Breast epithelium (tissue), 4 donors: ENCODE measurements at places on chromosomes 2 and 18. TPM values are rescaled to one million over a fixed set of nuclear protein-coding genes. Genes with fewer than 3 reads are reported as not detected.

Gene EVA1A
- 5.2 TPM for total RNA-seq

DNA sequence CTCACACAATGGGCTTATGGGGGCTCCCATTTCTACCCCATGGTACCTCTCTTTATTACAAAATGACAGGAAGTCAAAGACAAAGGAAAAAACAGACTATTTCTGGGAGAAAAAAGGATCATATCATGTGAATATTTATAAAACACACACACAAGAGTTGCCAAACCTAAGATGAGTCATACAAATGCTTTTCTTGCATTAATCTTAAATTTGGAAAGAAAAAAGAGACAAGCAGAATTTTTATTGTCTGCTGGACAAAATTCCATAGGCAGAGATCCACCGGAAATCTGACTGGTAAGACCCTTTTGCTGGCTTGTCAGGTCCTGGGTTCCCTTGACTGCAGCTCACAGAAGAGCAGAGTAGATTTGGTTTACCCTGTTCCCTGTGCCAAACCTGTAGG lies 1732.3 kb upstream of the PIK3C3 start:
- no peaks in the 10 kb centered on the region for H3K4me1 ChIP-seq
- no peaks in the 10 kb centered on the region for H3K27me3 ChIP-seq
- H3K36me3 ChIP-seq, result no peaks in the 10 kb centered on the region
- no peak overlapping the region for H3K4me3 ChIP-seq
- no peak overlapping the region for H3K27ac ChIP-seq

GRCh38 chr2:9178110-9178903 lies 28.3 kb upstream of the ASAP2 start:
- peak overlapping the region; percentile 89 for H3K27ac ChIP-seq
- H3K4me3 ChIP-seq, result no peak overlapping the region
- no peaks in the 10 kb centered on the region for H3K36me3 ChIP-seq
- no peaks in the 10 kb centered on the region for H3K4me1 ChIP-seq
- no peak for DNase-seq

GRCh38 chr2:54720563-54720962 lies 2.9 kb upstream of the EML6 start:
- no peaks in the 10 kb centered on the region for H3K36me3 ChIP-seq
- H3K4me3 ChIP-seq, result no peak overlapping the region
- H3K4me1 ChIP-seq, result no peaks in the 10 kb centered on the region
- H3K27me3 ChIP-seq, result no peaks in the 10 kb centered on the region
- no peak overlapping the region for H3K27ac ChIP-seq

GRCh38 chr2:105812180-105813044 lies 67.7 kb downstream of the NCK2 start:
- peak overlapping the region; percentile 67 for H3K27ac ChIP-seq
- H3K27me3 ChIP-seq, result no peaks in the 10 kb centered on the region
- peak; percentile 31 for DNase-seq

GRCh38 chr18:23136326-23137096 lies 1.2 kb downstream of the CABLES1 start:
- peak; percentile 41 for DNase-seq
- H3K36me3 ChIP-seq, result no peaks in the 10 kb centered on the region
- peak overlapping the region; percentile 78 for H3K4me3 ChIP-seq
- H3K27me3 ChIP-seq, result no peaks in the 10 kb centered on the region
- H3K4me1 ChIP-seq, result peaks cover 7% of the 10 kb centered on the region

- H3K36me3 ChIP-seq, result no peaks in the 10 kb centered on the region
- peaks cover 15% of the 10 kb centered on the region for H3K4me1 ChIP-seq
- no peak for DNase-seq
- no peaks in the 10 kb centered on the region for H3K27me3 ChIP-seq
- H3K27ac ChIP-seq, result peak overlapping the region; percentile 61
These were observed 41.4 kb downstream of the BMP10 start for GRCh38 chr2:68829749-68830148.

DNA sequence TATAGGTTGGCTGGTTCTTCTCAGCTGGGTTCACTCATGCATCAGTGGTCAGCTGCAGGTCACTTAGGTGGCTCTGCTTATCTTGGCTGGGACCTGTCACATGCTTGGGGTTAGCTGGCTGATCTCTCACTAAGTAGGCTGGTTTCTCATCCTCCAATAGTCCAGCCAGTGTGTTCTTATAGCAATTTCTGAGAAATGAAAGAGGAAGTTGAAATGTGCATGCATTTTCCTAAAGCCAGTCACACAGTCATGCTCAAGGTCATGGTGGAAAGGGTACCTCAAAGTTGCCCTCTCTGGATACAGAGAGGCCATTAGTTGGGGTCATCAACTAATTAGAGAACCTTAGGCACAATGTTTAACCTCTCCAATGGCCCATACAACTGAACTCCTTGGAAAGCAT lies 64.4 kb downstream of the KLHL29 start:
- H3K27ac ChIP-seq, result no peak overlapping the region
- H3K27me3 ChIP-seq, result no peaks in the 10 kb centered on the region
- H3K4me1 ChIP-seq, result no peaks in the 10 kb centered on the region
- no peaks in the 10 kb centered on the region for H3K36me3 ChIP-seq
- no peak overlapping the region for H3K4me3 ChIP-seq
- DNase-seq, result no peak

Gene TRIM43
- not detected for total RNA-seq

DNA sequence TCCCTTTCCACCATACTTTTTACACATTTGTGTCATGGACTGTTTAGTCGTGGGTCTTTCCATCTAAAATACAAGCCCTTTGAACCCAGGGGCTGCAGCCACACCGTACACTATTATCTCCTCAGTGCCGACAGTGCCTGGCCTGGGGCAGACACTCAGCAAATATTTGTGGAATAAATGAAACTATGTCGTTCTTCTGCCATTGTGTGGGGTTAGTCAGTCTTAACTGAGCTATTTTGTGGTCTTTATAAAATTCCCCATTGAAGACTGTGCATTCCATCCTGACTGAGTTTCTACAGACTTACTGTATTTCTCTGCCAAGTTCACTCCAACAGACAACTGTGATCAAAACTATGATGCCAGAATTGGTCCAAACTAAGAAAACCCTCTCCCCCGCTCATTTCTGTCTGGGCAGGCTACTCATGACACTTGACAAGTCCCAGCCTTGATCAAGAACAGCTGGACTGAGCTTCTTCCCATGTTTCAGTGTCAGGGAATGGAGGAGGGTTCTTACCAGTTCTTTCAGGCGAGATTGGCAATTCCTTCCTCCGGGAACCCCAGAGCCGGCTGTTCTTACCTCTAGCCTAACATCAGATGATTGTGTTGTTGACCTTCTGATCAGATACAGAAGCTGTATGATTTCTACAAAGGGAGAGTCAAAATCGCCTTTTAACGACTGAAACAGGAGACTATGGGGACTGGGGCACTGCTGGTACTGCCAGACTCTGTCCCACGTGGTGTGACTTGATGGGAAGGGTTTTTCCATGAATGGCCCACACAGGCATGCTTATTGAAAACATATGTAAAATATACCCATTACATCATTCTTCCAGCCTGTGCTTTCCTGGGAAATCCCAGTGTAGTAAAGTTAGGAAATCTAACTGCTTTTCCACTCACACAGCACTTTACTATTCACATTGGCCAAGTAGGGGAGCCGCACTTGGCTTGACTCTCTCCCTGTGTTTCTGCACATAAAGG lies 77.4 kb upstream of the NPAS2 start:
- no peak for DNase-seq
- H3K27ac ChIP-seq, result peak overlapping the region; percentile 72
- no peaks in the 10 kb centered on the region for H3K27me3 ChIP-seq
- no peaks in the 10 kb centered on the region for H3K4me1 ChIP-seq
- no peaks in the 10 kb centered on the region for H3K36me3 ChIP-seq

Gene ATRAID
- total RNA-seq, result 177 TPM

DNA sequence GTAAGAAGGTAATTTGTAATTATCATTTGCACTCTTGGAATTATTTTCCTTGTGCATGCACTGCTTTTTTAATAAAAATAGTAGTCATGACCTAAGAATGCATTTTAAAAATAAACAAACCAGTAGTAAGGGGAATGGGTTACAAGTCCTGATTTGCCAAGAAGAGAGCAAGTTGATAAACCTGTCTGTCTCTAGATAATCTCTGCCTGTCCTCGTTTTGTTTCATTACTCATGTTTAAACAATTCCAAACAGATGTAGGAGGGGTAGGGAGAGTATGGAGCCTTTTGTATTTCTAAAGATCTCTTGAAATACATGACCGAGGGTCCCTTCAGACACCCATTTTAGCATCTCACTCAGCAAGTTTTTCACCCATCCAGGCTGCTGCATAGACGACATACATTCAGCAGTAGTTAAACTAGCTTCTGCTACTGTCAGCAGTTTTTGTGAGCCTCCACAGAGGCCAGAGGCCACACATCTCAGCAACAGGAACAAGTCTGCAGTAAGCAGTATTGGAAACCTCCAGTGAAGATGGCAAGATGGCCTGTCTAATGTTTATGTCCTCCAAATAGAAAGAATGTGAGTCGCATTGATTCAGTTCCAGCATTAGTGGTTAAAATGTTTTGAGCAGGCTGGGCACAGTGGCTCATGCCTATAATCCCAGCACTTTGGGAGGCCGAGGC lies 2.3 kb upstream of the EXOC6B start:
- no peak for DNase-seq
- H3K4me3 ChIP-seq, result no peak overlapping the region
- H3K4me1 ChIP-seq, result no peaks in the 10 kb centered on the region
- H3K36me3 ChIP-seq, result no peaks in the 10 kb centered on the region
- no peak overlapping the region for H3K27ac ChIP-seq
- no peaks in the 10 kb centered on the region for H3K27me3 ChIP-seq

Gene TNFRSF11A
- total RNA-seq, result 6.4 TPM

DNA sequence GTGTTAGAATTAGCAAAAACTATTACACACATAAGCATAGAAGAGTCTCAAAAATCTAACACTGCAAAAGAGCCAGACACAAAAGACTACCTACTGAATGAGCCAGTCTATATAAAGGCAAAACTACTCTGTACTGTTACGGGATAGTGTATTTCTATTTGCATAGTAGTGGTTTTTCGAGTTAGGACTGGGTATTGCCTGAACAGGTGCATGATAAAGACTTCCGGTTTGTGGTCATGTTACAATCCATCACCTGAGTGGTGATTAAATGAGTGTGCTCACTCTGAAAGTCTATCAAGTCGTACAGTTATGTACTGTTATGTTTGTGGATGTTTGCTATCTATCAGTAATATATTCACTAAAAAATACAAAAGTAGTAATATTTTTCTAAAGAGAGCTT lies 523.3 kb upstream of the SYT4 start:
- no peaks in the 10 kb centered on the region for H3K4me1 ChIP-seq
- H3K36me3 ChIP-seq, result no peaks in the 10 kb centered on the region
- DNase-seq, result no peak
- no peaks in the 10 kb centered on the region for H3K27me3 ChIP-seq

Gene GTF2A1L
- total RNA-seq, result 0.29 TPM

Gene LINC00305
- not detected for total RNA-seq

DNA sequence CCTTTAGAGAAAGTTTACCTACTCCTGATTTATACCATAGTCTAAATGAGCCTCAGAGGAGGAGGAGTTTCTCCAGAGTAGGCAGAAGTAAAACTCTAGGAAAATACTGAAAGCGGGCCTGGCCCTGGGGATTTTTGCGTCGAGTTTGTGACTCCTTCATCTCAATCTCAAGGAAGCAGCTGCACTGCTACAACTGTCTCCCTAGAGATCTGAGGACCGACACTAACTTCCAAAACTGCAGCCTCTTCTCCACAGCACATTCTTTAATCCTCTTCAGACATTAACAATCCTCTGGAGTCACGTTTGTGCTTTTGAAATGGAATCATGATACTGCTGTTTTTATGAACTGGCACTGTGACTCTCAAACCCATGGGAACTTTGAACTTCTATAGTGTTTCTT lies 281.4 kb downstream of the KCNS3 start:
- no peaks in the 10 kb centered on the region for H3K4me1 ChIP-seq
- H3K27me3 ChIP-seq, result no peaks in the 10 kb centered on the region
- H3K4me3 ChIP-seq, result no peak overlapping the region
- no peak for DNase-seq

DNA sequence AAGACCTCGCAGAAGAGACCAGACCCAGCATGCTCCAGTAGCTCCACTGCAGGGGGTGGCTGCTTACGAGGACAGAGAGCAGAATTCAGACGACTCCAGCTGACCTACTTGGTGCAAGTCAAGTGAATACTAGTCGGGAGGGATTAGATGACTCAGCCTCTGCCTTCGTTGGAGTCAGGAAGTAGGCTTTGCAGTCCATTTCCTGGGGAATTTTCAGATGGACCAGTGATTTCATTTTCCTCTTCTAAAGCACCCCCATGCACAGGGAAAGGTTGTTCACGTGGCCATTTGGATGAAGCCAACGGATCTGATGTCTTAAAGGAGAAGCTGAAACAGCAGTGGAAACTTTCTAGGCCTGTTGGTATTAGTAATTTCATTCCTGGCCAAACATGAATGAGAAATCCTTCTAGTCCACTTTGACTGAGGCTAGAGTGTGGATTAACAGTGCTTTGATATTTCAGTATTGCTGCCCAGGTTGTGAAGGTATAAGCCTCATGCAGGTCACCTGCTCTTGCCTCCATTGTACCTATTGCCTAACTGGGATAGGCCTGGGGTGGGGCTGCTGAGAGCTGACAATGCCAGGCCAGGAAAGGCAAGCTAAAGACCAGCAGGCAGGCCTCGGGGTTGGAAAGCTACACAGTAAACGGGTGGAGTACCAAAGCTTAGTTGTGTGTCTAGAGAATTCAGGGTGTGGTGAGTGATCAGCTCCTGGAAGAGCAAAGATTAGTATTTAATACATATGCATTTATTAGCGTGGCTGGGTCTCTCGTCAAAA lies 117.6 kb upstream of the FOSL2 start:
- H3K36me3 ChIP-seq, result no peaks in the 10 kb centered on the region
- H3K27me3 ChIP-seq, result no peaks in the 10 kb centered on the region
- no peak overlapping the region for H3K4me3 ChIP-seq
- no peaks in the 10 kb centered on the region for H3K4me1 ChIP-seq
- H3K27ac ChIP-seq, result peak overlapping the region; percentile 44

DNA sequence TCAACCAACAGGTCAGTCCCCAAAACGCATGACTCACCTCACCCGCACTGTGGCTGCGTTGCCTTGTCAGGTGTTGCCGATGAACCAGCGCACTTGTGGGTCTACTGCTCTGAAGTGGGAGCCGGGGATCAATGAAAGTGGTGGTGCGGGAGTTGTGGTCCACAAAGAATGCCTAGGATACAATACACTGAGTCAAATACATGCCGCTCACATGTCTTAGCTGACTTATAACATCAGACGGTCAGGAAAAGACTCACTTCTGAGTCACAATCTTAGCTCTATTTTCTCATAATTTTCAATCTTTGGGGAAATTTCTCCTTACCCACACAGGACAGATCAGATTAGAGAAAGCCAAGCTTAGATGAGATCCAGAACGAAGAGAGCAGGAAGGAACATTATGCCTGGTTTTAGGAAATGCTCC lies 107.1 kb upstream of the STK17B start:
- H3K4me1 ChIP-seq, result no peaks in the 10 kb centered on the region
- no peaks in the 10 kb centered on the region for H3K27me3 ChIP-seq
- DNase-seq, result no peak
- no peak overlapping the region for H3K4me3 ChIP-seq
- H3K36me3 ChIP-seq, result no peaks in the 10 kb centered on the region

Gene SRBD1
- 30.2 TPM for total RNA-seq

DNA sequence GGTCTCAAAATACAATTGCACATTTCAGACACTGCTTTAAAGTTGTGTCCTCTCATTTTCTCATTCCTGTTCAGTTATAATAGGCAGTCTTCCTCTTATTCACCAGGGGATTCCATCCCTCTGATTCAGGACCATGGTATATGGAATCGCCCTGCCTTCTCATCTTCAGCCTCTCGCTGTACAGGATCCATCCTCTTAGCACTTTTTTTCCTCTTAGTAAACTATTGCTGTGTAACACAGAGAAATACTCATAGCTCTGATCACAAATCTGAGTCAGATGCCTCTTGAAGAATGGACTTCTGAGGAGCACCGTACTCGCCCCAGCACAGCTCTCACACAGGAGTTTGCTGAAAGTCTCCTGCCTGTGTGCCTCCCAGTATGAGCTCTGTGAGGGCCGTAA lies 11.3 kb downstream of the RMP24 start:
- no peak overlapping the region for H3K4me3 ChIP-seq
- no peaks in the 10 kb centered on the region for H3K4me1 ChIP-seq
- H3K36me3 ChIP-seq, result no peaks in the 10 kb centered on the region
